Stimulated activated CD4-positive, alpha-beta T cell treated with anti-CD3 and anti-CD28 coated beads, Interleukin-4, amount 100 ng/mL, for 1 hour (primary cell): ENCODE measurements at places on chromosomes 6 and 20.

GRCh38 chr20:56628873-56629463 is at the start of gene TFAP2C:
TFAP2C (plus strand) TSS chr20:56629306; CDS start chr20:56629545, 239 bp downstream.
- DNase-seq = peak; percentile 12

GRCh38 chr6:145225500-145225899 is 509.8 kb downstream of the EPM2A start:
- DNase-seq = no peak

GRCh38 chr6:42090819-42091717 is 40.7 kb downstream of the TAF8 start:
- DNase-seq = no peak

DNA sequence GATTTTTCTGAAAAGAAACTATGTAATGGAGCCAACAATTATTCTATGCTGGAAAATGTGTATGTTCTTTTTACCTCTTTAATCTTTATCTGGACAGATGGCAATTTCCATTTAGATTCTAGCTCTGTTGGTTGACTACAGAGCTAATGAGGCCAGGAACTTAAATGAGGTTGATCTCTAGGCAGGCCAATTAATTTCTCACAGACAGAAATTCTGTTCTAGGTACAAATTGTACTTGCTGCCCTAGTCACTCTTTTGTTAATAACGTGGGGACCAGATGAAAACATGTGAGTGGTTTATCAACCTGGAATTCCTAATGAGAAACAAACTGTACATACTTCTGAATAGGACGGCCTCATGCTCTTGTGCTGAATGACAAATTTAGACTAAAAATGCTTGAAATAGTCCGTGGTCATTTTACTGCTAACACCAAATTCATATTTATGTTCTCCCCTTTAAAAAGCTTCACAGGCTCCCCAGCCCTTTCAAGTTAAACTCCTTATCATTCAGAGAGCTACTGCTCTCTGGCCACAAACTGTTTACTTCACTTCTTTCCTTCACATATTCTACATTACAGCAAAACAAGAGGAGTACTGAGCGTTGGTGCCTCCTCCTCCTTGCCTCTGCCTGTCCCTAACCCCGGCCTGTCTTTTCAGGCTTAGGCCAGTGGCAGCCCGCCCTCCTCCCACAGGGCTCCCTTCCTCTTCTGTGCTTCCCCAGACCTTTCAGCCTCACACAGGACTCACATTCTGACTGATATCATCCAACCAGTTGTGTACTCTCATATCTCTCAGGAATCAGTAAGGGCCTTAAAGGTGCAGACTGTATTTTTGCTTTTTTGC is 41.4 kb downstream of the DTNBP1 start:
- DNase-seq = no peak

DNA sequence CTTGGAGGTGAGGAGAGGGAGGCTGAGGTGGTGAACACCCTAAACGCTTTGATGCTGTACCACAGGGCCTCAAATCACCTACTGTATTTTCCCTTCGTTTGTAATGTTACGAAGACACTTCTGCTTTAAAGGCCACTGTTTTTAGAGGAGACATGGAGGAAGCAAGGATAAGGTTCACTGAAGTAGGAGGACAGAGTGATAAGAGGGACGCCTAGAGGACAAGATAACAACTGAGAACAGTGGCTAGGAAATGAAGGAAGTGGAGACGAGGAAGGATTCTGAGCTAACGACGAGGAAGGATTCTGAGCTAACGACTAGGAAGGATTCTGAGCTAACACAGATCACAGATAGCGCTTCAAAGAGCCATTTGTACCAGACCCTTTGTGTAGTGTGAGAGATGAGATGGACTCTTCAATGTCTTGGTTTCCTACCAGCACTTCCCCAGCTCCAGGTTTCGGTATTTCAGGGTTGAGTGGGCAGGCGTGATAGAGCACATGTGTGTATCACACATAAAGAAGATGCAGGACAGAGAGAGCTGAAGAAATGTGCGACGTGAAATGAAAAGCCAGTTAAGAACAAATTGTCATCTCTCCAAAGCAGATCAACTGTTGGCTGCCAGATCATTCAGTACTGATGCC is 7.5 kb downstream of the SF3B5 start:
- DNase-seq = no peak

- DNase-seq = no peak
Measured at GRCh38 chr20:11469795-11470435, 447.8 kb upstream of the BTBD3 start.

DNA sequence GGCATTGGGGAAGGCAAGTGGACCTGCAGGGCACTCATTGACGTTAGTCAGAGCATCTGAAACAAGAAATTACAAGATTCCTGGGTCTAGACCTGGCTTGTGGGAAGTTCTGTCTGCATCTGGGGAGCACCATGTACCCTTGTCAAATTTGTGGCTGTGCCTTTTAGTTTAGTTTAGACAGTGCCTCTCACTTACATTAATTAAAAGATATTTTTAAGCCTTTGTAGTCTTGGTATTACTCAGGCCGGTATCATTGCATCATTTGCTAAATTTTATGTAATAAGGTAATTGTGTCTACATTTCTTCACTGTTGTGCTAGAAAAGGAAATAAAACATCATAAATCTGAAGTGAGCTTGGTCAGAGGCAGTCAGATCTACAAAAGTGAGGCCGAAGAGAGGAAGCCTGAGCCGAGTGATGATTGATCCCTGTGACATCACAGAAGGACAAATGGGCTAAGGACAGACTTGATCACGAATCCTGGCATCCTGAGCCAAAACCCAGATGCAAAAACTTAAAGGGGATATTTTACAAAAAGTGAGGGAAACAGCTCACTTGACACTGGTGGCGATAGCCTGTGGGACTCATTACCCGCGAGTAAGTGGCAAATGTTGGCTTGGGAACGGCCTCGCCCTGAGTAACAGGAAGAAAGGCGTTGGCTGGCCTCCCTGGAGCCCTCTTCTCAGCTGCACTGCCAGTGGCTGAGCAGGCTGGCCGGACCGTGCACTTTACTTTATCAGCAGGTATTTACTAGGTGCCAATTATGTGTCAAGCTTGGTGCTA is 106.5 kb downstream of the TCP11 start:
- DNase-seq = no peak

- peak; percentile 36 for DNase-seq
Measured at GRCh38 chr6:54717849-54718455, 128.6 kb upstream of the FAM83B start.

DNA sequence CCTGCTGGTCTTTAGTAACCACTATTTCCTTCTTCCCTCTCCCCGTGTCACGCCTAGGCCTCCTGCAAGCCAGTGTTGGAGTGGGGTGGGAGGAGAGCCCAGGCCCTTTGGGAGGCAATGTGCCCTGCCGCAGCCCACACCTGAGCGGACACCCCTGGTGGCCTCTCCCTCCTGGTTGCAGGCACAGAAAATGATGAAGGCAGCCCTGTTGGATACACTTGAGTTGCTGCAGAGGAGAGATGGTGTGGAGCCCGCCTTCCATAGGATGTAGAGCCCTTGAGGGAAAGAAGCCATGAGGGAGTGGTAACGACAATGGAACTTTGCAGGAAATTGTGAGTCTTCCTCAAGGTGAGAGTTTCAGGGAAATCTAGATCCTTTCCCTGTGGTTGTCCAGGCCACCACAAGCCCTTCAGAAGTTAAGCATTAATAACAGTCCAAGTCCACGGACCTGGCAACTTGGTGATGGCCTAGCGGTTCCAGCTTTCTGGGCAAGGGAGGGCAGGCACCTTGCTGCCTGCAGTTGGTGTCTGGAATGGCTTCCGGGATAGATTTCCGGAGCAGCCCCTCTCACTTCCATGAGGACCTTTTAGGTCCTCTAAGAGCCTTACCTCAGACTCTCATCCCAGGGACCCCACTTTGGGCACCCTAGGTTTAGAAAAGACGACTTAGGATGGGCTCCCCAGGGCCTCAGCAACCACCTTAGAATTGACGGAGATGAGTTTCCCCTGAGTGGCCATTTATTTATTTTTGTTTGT is 67.3 kb upstream of the NXT1 start:
- no peak for DNase-seq
